ENCODE measurements at places on chromosomes 1 and 21.

DNA sequence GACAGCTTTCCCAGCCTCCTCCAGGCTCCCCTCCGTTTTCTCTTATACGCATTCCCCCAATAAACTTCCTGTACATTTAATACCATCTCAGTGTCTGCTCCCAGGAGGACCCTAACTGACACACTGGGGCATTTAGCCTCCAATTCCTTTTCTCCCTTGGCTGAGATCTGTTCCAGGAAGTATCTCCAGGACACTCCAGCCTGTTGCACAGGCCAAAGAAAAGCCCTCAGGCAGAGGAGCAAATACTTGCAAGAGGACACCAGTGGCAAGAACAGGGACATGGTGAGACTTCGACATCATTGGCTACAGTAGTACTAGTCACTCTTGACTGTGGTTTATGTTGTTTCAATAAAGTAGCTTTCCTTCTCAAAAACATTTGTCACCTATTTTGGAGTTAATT lies 4.7 kb upstream of the SYNJ1 start:
- DNase-seq, result no peak

DNA sequence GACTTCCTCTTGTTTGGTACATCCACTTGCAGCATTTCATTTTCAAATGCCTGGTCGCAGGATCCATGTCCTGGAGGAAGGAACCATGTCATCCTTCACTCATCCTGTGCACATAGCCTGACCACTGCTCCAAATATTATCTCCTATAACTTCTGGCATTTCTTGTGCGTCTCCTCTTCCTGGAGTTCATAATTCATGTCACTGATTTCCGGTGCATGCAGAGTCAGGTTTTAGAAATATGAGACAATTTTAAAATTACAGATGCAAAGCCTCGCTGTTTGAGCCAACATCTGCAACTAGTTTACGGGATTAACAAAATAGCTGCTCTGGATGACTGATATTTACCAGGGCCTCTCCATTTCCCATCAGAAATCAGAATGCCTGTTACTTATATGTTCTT lies 268.1 kb downstream of the DNM3 start:
- DNase-seq, result no peak

DNA sequence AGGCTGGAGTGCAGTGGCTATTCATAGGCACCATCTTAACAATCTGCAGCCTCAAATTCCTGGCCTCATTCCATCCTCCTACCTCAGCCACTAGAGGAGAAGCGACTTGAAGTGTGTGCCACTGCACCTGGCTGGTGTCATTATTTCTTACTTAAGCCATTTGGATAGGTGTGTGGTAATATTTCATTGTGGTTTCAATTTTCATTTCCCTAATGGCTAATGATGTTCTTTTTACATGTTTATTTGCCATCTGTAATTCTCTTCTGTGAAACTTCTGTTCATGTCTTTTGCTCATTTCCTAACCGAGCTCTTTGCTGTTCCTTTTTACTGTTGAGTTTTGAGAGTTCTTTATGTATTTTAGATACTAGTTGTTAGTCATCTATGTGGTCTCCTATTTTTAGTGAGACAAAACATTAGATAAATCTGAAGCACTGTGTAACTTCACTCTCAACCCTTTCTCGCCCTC lies 66.8 kb downstream of the SLC27A3 start:
- DNase-seq, result peak; percentile 40

GRCh38 chr1:47890779-47891178 lies 106.4 kb downstream of the TRABD2B start:
- DNase-seq, result no peak
